ENCODE measurements at places on chromosomes 3 and 15.

GRCh38 chr3:191401775-191402357 lies 59.1 kb upstream of the PYDC2 start:
- DNase-seq: no peak

DNA sequence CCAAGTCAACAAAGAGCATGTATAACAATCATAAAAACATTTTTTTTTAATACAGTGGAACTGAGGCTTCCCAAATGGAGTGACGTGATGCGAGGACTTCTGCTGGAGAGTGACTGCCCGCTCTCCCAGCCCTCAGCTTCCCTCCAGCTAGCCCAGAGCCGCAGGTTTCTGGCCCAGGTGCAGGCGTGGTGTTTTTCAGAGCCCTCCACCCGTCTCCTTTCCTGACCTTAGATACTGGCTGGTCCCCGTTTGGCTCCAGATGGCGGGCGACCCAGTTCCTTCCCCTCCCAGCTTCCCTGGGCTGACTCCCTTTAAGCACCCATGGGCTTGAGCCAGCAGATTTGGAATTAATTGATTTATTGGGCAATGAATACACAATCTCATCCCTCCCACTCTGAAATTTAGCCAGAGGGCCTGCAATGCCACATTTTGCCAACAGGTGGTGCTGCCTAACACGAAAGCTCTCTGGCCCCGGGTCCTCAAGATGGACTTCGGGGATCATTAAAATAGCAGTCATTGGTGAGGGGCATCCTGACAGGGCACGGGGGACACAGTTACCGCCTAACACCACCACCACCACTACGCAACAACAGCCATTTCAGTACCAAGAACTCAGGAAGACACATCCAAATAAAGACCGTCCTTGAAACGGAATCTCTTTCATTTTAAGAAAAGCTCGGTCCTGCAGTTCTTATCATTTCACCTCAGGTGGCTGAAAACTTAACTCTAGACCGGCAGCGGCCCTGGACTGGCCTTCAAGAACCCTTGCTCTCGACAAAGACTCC lies 47.5 kb upstream of the MUC4 start:
- peak; percentile 59 for DNase-seq

DNA sequence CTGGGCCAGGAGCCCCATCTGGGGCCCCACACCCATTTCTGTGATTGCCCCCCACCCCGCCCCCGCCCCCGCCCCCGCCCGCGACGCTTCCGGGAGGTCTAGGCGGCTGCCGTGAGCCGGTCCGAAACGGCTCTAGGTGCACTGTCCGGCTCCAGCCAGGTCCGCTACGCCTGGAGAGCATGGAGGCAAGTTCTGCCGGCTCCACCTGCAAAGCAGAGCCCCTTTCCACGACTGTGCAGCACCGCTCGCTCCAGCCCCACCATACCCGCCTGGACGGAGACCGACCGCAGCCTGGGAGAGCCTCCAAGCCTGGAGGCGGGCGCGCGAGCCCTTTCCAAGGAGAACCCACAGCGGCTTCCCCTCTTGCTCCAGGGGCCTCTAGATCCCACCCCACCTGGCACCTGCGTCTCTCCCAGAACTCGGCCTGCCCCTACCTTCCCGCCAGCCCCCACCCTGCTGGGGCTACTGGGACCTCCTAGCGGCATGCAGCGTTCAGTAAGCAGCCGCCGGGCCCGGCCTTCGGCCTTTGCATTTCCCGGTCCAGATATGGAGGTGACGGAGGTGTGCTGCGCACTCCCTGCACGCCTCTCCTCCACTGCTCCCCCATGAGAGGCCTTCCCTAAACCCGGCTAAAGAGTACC lies 66.2 kb downstream of the KLF13 start:
- no peak for DNase-seq

DNA sequence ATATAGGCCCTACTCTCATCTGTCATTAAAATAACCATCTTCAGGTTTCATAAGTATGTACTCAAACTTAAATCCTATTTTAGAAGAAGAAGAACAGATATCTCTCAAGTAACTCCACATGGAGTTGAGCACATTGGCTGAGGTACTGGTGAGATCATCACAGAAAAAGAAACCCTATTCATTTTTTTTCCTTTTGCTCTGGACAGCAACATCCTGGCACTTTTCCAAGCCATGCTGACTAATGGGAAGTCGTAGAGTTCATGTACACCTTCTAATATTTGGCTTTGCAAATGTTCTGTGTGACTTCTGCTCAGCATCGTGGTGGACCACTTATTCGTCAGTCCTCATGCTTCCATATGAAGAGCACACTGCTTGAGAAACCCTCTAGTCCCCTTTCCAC lies 336.0 kb upstream of the KCNH8 start:
- DNase-seq: no peak

DNA sequence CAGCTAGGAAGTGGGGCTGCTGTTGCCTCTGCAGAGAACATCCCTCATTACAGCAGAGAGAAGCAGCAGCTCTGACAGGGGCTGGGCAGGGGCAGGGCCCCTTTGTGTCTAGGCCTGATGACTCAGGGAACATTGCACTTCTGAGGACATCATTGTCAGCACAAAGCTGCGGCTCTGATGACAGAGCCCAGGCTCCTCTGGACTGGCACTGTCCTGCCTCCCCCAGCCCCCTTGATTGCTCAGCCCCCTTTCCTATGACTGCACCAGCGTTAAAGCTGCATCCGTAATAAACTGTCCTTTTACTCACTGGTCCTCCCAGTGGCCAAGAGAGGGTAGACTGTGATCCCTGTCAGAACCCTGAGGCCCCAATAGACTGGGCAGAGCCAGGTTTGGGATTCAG lies 18.3 kb downstream of the TRH start:
- no peak for DNase-seq

DNA sequence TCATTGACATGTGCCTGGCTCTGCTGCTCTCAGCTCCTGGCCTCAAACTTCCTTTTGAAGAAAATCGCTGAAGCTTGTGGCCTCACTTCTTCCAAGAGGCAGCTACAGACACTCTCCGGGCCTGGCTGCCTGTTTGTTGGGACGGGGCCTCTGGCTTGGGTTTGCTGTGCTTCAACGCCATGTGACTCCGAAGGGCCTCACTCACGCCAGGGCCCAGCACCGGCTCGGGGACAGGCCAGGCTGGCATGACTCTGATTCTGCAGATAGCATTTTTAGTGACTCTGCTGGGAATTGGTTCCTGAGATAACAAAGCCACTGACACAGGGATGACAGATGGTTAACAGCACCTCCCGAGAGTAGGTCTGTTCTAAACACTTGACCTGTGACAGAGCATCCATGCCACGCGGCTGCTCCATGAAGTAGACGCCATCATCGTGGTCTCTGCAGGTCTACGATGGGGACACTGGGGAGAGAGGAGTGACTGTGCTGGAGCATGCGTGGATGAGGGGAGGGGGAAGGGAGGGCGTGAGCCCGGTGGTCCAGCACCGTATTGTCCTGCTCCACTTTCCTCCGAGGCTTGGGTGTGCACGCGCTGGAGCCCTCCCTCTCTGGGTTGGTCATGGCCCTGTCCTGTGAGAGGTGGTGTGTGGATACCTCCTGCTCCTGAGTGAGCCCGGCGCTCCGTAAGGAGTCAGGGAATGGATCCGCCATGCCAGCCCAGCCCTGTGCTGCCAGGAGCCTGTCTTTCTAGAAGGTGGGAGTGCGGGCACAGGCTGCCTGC lies 133.6 kb downstream of the TJP1 start:
- no peak for DNase-seq

DNA sequence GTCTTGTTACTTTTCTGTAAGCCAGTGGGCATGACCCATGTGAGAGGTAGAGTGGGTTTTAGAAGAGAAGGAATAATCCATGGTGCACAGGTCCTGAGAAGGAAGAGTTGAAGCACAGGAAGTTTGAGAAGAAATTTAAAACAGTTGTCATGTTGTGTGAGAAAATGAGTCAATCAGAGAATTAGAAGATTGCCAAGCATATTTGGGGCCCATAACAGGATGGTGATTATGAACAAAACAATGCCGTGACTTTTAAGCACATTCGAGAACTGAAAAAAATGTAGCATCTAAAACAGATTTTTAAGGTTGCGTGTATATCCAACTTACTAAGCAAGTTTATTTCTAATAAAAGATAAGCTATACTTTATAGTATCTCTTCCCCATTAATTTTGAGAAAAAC lies 198.7 kb downstream of the RORA start:
- no peak for DNase-seq

- DNase-seq: no peak
These were observed 39.4 kb downstream of the TMCO5A start for GRCh38 chr15:37973856-37974255.

GRCh38 chr3:190534986-190535385 lies 21.1 kb downstream of the IL1RAP start:
- no peak for DNase-seq

GRCh38 chr3:104178680-104179079 lies 1188.0 kb upstream of the ALCAM start:
- no peak for DNase-seq

GRCh38 chr3:149816986-149817385 lies 4.0 kb downstream of the RNF13 start:
- DNase-seq: no peak

DNA sequence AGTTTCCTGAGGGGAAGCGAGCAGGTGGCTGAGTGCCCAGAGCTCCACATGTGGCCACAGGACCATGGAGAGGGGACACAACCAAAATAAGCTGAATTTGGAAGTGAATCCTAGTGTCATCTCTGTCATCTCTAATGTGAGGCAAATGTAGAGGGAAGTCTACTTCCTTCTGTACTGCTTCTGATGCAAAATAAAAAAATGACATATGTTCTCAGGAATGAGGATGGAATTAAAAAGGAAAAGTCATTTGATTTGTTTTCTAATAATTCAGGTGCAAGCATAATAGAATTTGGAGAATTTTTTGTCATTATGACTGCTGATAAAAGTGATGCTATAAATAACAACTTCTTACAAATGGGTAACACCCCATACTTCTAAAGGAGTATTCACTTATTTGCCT lies 59.5 kb upstream of the POU1F1 start:
- DNase-seq: no peak

GRCh38 chr3:155001289-155002010 lies 78.7 kb upstream of the MME start:
- no peak for DNase-seq

DNA sequence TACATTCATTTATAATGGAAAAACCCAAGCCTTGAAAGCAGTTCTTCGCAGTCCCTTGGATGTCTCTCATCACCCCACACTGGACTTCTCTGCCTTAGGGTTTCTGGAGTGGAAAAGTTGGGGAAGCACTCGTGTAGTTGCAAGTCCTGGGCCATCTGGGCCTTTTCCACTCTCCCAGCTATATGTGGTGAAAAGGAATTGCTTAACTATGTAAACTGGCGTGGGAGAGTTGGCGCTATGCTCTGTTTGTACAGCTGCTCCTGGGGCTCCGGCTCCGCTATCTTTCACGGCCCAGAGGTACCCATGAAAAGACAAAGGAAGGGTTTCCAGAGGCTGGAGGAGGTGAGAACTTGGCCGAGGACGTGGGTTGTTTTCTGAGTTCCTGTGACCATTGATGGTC lies 81.1 kb upstream of the MYZAP start:
- DNase-seq: no peak

GRCh38 chr15:26212109-26212508 lies 349.0 kb upstream of the ATP10A start:
- DNase-seq: no peak

DNA sequence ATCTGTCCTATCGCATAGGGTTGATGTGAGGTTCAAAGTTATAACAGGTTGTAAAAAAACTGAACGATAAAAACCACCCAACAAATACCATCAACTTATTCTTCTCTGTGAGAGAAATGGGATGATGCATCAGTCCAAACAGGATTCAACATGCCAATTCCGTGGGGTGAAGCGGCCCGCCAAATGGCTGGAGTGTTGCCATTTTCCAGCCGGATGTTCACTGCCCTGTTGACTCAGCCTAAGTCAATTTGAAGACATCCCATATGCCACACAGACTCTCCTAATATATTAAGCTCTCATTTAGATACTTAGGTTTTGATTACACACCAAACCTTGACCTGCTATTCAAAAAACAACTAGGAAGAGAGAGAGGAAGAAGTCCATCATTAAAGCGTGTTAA lies 311.1 kb downstream of the VPS13C start:
- DNase-seq: no peak

DNA sequence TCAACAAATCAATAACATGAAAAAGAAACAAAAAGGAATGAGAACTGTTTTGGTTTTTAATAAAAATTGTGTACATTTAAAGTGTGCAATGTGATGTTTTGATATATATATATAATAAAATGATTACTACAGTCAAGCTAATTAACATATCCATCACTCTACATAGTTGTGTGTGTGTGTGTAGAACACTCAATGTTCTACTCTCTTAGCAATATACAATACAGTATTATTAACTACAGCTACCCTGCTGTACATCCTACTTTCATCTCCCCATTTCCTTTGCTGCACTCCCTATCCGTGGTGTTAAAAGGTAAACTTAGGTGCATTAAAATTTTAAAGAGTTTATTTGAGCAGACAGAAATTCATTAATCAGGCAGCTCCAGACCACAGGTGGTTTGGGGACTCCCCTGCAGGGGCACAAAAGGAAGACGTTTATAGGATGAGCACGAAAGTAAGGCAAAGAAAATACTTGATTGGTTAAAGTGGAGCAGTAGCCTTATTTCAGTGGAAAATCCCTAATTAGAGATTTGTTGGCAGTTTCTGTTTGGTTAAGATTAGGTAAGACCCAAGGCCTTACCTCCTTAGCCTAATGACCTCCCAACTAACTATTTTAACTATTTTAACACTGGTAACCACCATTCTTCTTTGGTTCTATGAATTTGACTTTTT lies 61.8 kb upstream of the SNRK start:
- DNase-seq: no peak

DNA sequence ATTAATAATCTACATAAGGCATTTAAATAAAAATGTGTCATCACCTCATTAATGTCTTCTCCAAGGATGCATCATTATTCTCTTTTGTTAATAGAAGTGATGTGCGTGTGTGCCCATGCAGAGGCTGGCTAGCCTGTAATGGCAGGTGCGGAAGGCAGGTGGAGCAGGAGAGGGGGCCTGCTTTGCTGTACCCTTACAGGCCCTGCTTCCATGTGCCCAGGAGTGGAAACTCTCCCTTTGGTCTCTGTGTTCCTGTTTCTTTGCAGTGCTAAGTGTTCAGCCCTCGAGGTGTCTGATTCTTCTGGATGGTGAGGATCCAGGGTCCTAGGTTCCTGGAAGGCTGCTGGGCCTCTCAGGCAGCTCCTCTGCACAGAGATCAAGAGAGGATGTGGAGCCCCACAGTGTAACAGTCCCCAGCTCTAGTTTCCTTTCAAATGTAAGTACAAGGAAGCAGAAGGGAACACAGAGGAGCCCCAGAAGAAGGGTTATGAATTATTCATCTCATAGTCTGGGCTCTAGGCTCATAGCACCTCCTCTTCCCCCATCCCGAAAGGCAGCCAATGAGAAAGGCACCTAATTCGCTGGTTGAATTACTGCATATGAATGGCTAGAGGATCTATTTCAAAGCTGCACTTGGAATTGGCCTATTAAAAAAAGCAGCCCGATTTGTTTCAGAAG lies 39.2 kb upstream of the AGBL1 start:
- DNase-seq: no peak

- no peak for DNase-seq
These were observed 81.8 kb upstream of the PRR23E start for GRCh38 chr3:127110982-127111693.

GRCh38 chr3:124401843-124402242 lies 328.4 kb upstream of the UMPS start:
- no peak for DNase-seq
